GM18507 (cell line): ENCODE measurements at places on chromosomes 2 and 18.

GRCh38 chr2:59590798-59591197, 962.7 kb downstream of the BCL11A start:
- DNase-seq, result no peak

DNA sequence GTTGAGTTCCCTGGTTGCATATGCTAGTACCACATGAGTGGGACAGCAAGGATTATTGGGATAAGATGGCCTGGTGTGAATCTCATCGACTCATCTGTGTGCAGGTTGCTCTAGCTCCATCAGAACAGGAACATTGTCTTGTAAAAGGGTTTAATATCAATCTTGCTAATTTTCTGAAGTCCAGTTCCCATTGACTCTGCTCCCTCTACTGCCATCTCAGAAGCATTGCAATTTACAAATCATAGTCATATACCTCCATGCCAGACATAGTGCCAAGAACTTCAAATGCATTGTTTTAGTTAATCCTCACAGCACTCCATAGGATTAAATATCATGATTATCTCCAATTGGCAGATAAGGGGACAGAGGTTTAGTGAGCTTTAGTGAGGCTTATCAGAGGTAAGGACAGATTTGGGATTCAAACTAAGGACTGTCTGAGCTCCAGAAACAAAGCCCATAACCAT, 4.8 kb upstream of the STAT4 start:
- no peak for DNase-seq

- no peak for DNase-seq
Observed at GRCh38 chr2:136025057-136025973, 39.9 kb upstream of the DARS1 start.

DNA sequence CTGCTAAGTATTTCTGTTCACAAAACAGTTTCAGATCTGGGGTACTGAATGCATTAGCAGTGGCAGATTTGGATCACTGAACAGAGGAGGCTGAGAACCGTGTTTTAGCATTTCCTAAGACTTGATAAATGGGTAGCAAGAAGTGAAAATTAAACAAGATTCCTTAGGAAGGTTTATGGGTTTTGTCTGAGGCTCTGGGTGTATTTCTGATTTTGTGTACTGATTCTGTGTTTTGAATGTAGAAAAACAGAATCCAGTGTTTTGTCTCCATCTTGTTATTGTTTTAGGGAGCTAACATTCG, 1.4 kb downstream of the FAM117B start:
- DNase-seq, result no peak

DNA sequence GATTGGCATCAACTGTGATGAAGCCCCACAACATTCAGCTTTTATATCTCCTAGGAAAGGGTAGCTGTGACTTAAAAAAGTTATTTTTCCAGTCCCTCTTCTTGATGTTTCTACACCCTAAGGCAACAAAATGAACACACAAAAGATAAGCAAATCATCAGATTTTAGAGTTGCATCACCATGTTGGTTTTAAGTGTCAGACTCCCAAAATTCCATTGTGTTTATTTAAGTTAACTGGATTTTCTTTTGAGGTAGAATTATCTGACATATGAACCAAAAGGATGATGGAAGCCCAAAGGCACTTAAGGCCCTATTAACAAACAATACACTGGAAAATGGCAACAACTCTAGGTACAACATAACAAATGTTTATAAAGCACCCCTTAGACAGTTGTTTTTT, 261.7 kb upstream of the SLC39A10 start:
- DNase-seq, result no peak

DNA sequence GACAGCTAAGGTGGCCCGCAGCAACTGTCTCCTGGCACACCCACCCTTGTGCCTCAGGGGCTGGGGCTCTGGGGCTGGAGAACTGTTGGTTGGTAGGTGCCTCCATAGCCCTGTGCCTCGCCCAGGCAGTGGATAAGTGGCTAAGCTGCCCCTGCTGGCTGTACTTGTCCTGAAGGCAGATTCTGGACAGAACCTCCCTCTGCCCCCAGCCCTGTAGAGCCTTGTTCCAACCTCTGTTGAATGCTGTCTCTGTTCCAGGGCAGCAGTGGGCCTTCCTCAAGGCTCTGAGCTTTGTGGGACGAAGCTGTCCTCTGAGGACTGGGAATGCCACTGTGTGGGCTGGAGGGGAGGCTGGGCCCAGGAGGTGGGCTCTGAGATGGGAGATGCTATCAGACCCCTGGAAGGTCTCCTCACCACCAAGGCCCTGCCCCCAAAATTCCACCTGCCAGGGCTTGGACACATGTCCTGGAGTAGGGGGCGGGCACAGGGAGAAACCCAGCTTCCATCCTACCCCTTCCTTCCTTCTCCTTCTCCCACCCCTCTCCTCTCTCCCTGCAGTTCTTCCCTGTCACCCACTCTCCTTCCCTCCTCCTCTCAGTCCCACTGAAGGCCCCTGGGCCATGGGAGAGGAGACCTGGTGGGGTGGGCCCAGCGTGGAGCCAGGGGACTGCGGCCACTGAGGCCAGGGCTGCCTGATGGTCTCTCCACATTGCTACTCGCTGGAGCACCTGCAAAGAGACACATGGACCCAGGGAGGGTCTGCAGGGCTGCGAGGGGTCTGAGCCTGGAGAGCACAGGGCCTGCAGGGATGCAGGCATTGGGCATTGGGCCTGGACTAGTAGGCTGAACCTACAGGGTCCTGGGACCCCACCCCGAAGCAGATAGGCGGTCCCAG, 1.7 kb upstream of the PDCD1 start:
- DNase-seq, result no peak

DNA sequence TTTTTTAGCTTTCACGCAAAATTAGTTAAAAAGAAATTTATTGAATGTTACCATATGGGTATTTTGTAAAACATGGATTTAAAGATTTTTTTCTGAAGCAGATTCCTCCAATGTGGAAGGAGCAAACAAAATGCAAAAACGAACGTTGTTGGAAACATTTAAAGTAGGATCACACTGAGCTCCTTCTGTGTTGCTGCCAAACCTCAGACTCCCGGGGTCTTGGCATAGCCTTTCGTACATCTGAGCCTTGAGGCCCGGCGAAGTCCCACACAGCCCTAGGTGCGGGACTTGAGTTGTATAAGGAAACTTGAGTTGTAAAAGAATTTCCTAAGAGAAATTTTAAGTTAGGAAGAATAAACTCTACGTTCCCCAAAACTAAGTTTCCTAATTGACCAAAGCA, 52.0 kb upstream of the CD226 start:
- DNase-seq, result no peak

DNA sequence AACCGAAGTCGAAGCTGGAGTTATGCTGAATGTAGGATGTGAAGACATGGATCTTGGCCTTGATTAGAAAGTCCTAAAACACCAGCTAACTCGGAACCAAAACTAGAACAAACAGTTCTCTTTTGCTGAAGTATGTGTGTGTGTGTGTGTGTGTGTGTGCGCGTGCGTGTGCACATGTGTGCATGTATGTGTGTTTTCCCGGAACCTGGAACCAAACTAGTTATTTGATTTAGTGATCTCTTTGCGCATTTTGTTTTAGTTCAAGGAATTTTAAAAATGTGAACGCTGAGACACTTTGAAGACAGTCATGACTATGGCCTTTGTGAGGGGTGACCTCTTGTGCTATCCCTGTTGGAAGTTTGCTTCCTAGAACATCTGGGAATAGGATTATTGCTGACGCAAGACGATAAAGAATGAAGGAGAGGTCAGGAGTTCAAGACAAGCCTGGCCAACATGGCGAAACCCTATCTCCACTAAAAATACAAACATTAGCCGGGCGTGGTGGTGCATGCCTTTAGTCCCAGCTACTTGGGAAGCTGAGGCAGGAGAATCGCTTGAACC, 23.8 kb downstream of the FHL2 start:
- no peak for DNase-seq

DNA sequence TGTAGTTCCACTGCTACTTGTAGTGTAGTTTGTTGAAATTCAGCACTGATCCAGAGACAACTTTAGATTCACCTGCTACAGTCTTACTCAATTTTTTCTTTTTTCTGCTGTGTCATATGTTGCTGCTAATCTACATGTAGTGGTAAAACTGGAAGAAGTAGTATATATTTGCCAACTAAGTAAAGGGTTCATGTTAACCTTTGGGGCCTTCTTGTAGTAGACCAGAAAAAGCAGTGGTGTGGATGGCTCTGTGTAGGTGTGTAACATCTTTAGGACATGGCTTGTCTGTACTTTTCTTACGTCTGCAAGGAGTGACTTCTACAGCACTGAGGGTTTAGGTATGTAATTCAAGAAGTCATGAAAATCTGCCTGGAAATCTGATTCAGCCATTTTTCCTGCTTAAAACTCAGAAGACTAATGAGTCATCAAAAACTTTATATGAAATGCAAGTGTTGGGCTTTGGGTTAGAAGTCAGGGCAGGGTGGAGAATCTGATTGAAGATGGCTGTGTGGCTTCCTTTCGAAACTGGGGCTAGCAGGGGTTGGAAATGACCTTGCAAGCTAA, 8.4 kb downstream of the PTPRM start:
- no peak for DNase-seq

- DNase-seq, result no peak
Observed at GRCh38 chr2:37865640-37866039, 59.4 kb upstream of the RMDN2 start.

- no peak for DNase-seq
Observed at GRCh38 chr2:3777966-3778365, 74.6 kb downstream of the DCDC2C start.

GRCh38 chr18:159037-159652, 788 bp downstream of the USP14 start:
- no peak for DNase-seq

- DNase-seq, result no peak
Observed at GRCh38 chr2:68258851-68259250, 6.5 kb upstream of the PPP3R1 start.

DNA sequence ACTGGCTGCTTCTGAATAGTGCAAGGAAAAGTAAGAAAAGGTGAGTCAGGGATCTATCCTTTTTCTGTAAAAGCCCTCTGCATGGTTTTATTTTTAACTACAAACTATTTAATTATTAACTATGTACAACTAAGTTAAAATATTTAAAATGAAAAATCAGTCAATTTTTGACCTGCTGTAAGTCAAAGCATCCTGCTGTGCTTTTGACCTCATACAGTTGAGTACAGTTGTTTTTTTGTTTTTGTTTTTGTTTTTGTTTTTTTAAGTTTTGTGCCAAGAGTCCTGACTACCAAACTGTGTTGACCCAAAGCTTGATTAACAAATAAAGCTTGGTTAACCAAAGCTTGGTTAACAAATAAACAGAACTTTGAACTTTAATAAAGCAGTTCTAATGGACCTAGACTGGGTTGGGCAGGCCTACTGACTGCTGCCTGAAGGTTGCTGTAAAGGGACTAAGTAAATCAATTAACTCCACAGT, at the start of gene ACMSD:
Gene ACMSD (plus strand): TSS at position 474 of the 478 bp plus-strand sequence. CDS start 67 bp downstream, outside the sequence.
- no peak for DNase-seq

DNA sequence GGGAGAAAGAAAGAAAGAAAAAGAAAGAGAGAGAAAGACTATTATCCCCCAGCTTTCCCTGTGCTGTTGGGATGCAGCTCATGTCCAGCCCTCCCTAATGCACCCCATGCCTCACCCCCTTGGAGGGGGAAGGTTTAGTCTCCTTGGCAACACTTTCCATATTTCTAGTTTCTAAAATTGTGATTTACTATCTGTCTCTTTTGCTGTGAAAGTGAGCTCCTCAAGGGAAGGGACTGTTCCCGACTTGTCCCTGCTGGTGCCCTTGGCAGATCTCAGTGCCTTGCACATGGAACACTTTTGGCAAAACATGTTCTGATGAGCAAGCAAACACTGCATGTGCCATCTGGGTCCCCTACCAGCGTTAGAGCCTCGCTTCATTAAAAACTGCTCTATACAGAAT, 11.7 kb upstream of the NAPG start:
- DNase-seq, result no peak

GRCh38 chr2:20226152-20226545, 1.2 kb upstream of the SDC1 start:
- DNase-seq, result no peak

- no peak for DNase-seq
Observed at GRCh38 chr2:554444-554843, 122.8 kb downstream of the TMEM18 start.

- DNase-seq, result no peak
Observed at GRCh38 chr18:50937183-50937582, 30.7 kb upstream of the ELAC1 start.

GRCh38 chr2:54422072-54422581, 34.0 kb upstream of the SPTBN1 start:
- no peak for DNase-seq

DNA sequence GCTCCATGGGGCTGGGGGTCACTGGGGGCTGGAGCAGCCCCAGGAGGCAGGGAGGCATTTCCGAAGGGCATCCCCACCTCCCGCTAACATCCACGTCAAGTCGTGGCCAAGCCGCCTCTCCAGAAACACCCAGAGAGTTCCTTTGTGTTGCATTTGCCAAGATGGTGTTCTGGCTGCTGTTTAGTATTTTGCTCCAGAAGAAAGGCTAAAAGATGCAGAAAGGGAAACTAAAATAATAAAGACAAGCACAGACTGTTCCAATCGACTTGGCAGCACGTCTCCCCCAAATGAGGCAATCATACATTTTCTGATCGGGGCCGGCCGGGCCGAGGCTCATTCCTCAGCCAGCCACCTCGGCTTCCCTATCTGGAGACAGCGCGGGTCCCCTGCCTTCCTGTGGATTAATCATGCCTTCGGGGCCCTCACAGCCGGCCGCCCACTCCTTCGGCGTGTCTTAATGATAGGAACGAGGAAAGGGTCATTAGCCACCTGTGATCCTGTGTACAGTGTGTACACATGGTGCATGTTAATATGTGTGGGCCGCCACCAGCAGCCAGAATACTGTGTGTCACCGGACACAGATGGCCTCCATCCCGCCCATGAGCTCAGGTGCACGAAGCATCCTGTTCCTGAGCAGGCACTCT, 169.2 kb downstream of the KLHL29 start:
- no peak for DNase-seq

DNA sequence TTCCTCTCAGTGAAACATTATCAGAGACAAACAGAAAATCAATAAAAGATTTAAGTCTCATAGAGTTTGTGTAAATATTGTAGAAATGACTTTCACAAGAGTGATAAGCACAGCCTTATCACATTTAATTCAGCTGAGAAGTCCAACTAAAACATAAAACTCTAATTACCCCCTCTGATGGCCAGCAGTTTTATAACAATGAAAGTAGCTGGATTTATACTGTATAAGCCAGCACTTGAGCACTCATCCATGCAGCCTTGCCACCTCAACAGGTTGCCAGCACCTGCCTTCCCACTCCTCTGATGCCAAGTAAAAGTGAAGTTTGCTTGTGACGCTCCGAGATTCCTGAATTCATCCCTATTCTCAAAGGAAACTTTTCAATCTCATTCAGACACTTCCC, 103.0 kb upstream of the STK39 start:
- DNase-seq, result no peak

- no peak for DNase-seq
Observed at GRCh38 chr2:31987454-31988220, 23.2 kb downstream of the MEMO1 start.

DNA sequence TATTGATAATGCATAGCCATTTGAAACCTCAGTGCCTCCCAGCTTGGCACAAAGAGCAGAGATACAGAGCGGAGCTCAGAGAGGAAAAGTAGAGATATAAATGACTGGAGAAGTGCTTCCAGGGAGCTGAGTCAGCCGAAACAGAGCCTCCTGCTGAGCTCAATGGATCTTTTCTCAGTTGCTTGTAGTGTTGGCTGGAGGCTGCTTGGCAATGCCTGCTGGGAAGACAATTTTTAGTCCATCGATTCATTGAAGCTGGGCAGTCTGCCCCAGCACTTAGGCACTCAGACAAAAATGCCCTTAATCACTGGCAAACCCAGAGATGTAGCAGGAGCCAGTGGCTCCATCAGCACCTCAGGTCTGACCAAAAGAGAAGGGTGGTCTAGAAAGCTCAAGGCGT, 81.3 kb upstream of the SETBP1 start:
- DNase-seq, result no peak

- no peak for DNase-seq
Observed at GRCh38 chr18:79392226-79392625, 3.5 kb upstream of the NFATC1 start.

GRCh38 chr2:121197369-121198091, 87.5 kb downstream of the TFCP2L1 start:
- DNase-seq, result no peak
